Inflammatory macrophage (primary cell): ENCODE measurements at places on chromosomes 6 and 20.

DNA sequence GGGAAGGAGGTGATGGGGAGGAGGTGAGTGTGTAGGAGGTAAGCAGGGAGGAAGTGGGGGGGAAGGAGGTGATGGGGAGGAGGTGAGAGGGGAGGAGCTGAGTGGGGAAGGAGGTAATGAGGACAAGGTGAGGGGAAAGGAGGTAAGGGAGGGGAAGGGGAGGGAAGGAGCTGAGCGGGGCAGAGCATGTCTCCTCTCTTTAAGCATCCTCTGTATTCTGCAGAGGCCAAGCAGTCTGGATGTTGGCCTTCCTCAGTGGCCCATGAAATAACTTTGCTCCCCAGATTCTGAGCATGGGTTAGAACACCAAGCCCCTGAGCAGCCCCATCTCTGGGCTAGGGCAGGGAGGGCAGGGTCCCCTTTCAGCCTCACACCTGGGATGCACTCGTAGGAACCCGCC, 84.6 kb downstream of the EDN3 start:
- no peak for DNase-seq

DNA sequence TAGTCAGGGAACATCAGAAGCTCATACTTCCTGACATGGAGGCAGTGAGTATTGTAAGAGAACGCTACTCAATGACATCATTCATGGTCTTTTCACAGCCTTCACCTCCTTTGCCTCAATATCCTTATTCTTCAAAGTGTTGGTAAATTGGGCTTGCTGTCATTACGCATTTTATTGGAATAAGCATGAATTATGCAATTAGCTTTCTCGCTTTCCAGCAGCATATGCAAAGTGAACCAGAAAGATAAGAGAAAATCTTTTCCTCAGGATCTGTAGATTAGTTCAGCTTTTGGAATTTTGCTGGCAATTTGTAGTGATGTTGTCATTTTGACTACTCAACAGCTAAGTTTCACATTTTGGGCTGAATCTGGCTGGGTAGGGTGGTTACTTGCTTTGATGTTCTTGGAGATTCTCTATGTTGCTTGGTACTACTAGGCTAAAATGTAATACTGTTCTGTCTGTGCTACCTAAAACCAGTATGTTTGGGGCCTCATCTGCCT, 1012.1 kb downstream of the KIF16B start:
- DNase-seq = no peak

GRCh38 chr6:150392452-150393220, 23.8 kb downstream of the IYD start:
- no peak for DNase-seq

DNA sequence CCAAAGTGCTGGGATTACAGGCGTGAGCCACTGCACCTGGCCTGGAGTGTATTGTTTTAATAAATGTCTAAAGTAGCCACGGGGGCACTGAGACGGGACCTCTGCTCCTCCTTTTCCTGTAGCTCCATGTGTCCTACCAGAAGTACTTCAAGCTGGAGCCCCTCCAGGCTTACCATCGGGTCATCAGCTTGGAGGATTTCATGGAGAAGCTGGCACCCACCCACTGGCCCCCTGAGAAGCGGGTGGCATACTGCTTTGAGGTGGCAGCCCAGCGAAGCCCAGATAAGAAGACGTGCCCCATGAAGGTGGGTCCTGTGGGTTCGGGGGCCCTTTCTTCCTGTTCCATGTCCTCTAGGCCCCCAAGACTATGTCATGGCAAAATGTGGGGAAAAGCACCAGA, 7.5 kb downstream of the POFUT1 start:
- no peak for DNase-seq

GRCh38 chr6:97392735-97393134, 109.7 kb upstream of the MMS22L start:
- no peak for DNase-seq

- no peak for DNase-seq
Measured at GRCh38 chr20:17897566-17898307, 70.9 kb downstream of the SNX5 start.

DNA sequence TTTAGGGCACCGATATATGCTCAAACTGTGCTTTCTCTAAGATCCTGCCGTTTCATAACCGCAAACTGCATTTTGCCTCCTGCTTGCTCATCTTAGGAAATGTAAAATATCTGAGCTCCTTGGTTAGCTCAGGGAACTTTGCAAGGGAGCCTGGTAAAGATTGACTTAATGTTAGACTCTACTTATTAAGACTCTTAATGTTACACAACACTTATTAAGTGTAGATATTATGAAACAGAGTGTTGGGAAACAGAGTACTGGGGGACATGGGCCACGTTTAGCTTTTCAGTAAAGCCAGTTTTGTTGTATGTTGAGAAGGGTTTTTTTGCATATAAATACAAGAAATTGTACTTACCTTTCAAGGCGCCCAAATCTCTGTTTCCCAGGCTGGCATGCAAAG, 1.9 kb downstream of the LTV1 start:
- DNase-seq = no peak

DNA sequence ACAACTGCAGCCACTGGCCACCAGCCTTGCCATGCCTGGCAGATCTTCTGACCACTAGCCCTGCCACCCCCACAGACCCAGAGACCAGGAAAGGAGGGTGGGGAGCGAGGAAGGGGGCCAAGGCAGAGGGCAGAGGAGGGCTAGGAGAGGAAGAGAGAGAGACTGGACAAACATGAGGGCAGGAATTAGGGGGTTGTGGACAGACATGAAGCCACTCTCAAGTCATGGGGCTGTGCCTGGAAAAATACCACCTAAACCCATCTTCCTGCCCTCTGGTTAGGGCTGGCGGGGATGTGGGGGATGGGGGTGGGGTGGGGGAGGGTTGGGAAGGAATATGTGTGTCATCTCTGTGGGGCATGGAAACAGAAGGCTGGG, 1.4 kb upstream of the SLC29A1 start:
- DNase-seq = no peak

DNA sequence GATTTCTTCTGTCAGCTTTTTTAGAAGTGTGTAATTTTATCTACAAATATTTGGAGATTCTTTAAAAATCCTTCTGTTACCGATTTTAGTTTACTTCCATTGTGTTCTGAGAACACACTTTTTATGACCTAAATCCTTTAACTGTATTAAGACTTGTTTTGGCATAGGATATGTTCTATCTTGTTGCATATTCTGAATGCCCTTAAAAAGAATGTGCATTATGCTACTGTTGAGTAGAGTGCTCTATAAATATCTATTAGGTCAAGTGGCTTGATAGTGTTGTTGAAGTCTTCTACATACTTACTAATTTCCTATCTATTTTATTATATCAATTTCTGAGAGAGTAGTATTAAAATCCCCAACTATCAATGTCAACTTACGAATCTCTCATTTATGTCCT, 502.2 kb downstream of the MAFB start:
- no peak for DNase-seq

DNA sequence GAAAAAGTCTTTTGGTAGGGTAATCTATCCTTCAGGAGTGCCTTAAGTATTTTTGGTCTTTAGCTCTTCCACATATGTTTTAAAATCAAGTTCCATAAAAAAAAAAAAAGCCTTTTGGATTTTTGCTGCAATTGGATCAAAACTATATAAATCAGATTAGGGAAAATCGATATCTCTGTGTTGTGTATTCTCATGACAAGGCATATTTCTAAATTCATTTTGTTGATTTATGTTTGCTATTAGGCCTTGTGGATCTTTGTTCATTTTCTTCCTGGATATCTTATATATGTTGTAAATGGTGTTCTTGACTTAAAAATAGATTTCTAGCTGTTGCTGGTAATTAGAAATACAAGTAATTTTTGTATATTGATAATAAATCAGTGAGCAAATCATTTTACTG, 8.8 kb downstream of the HSF2 start:
- no peak for DNase-seq

DNA sequence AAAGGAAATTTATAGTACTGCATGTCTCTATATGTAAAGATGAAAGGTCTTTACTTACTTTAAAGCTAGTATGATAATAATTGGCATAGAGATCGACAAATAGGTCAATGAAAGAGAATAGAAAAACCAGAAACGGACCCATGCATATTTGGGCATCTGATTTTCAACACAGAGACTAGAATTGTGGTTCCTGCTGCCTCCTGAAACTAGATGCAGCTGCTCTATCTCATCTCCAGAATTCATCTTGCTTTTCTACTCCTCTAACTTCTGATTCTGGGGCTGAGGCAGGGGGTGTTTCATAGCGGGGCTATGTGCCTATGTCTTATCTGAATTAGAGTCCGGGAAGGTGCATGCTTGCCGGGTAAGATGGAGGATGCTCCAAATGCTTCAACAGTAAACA, 105.9 kb downstream of the ADTRP start:
- no peak for DNase-seq
